PC-9 (cell line): ENCODE measurements at places on chromosomes 1 and 21. TPM values are rescaled to one million over a fixed set of nuclear protein-coding genes. Genes with fewer than 3 reads are reported as not detected.

CD244 gene
- not detected in 2 replicates for total RNA-seq

MCOLN3 gene
- total RNA-seq = 8.4 and 10.1 TPM in 2 replicates

DNA sequence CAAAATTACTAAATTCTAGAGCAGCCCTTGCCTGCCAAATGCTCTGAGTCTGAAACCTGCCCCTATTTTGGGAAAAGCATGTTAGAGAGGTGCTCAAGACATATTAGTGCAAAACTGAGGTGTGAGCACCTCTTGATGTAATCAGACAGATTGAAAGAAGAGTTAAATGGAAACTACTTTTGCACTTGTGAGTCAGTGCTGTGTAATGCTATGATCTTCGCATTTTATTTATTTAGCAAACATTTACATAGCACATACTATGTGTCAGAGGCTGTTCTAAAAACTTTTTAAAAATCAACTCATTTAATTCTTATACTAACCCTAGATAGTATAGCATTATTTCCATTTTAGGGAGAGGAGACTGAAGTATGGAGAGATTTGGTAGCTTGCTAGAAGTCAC is 138.1 kb downstream of the ELAVL4 start:
- H3K27ac ChIP-seq = no peak overlapping the region
- no peaks in the 10 kb centered on the region for H3K36me3 ChIP-seq

- no peaks in the 10 kb centered on the region for H3K27me3 ChIP-seq
- DNase-seq = no peak
- no peak overlapping the region for H3K27ac ChIP-seq
- H3K4me3 ChIP-seq = no peak overlapping the region
- H3K4me1 ChIP-seq = no peaks in the 10 kb centered on the region
Observed at GRCh38 chr1:180988253-180988752, 34.4 kb downstream of the STX6 start.

- DNase-seq = no peak
- no peaks in the 10 kb centered on the region for H3K4me1 ChIP-seq
- no peak overlapping the region for H3K27ac ChIP-seq
- H3K27me3 ChIP-seq = no peaks in the 10 kb centered on the region
- no peaks in the 10 kb centered on the region for H3K36me3 ChIP-seq
Observed at GRCh38 chr1:22892789-22893188, 79.9 kb downstream of the LACTBL1 start.

DNA sequence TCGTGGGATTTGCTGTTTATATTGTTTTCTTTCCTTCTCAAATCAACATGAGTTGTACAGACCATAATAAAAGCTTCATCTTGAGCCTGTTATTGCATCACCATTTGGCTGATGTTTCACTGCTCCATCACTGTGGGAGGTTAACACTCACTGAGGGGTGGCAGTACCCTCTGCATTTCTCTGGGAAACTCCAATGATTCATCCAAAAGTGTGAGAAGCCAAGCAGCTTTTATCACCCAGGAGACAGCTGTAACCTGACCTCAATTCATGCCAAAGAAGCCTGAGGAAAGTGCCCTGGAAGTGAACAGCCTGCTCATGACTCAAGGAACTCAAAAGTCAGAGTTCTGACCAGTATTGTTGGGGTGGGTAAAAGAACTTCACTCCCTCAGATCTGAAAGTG is 84.1 kb downstream of the GPR88 start:
- H3K27ac ChIP-seq = peak overlapping the region; percentile 96
- H3K27me3 ChIP-seq = no peaks in the 10 kb centered on the region
- no peak overlapping the region for H3K4me3 ChIP-seq

- no peaks in the 10 kb centered on the region for H3K36me3 ChIP-seq
- DNase-seq = no peak
- H3K27me3 ChIP-seq = no peaks in the 10 kb centered on the region
- H3K4me3 ChIP-seq = no peak overlapping the region
- no peaks in the 10 kb centered on the region for H3K4me1 ChIP-seq
Observed at GRCh38 chr1:64693406-64693805, 51.5 kb upstream of the RAVER2 start.

GRCh38 chr1:186950547-186950946 is 121.8 kb downstream of the PLA2G4A start:
- no peak overlapping the region for H3K27ac ChIP-seq
- no peak overlapping the region for H3K4me3 ChIP-seq
- 0 out of 2 replicates have a peak, but pooled peaks cover 7% of the 10 kb centered on the region for H3K4me1 ChIP-seq
- no peaks in the 10 kb centered on the region for H3K27me3 ChIP-seq
- H3K36me3 ChIP-seq = no peaks in the 10 kb centered on the region
- DNase-seq = peak; percentile 64

DNA sequence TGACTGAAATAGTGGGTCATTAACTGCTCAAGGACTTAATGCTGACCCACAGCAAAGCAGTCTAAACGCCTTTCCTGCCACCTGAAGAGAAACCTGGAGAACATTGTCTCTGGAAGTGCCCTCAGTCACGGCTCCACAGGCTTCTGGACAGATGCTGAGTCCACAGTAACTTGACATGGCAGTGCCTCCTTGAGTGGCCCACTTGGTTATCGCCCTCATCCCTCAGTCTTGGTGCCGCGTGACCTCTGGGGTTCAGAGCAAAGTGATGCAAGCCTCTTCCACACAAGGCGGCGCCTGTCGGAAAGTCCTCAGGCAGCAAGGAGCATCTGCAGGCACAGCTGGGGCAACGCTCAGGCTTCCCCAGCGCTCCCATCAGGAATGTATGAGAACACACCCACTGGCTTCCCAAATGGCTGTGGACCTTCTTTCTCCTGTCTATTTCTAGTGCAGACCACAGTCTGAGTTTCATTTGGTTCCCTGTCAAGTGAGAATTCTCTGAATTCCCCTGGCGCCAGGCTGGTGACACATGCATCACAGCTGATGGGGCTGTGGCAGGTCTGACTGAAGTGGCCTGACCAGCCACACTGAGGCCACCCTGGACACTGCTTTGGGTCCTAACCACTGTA is 13.0 kb upstream of the ANGPTL7 start:
- H3K27ac ChIP-seq = no peak overlapping the region
- no peak for DNase-seq
- H3K36me3 ChIP-seq = no peaks in the 10 kb centered on the region
- H3K4me3 ChIP-seq = no peak overlapping the region
- H3K27me3 ChIP-seq = no peaks in the 10 kb centered on the region

DNA sequence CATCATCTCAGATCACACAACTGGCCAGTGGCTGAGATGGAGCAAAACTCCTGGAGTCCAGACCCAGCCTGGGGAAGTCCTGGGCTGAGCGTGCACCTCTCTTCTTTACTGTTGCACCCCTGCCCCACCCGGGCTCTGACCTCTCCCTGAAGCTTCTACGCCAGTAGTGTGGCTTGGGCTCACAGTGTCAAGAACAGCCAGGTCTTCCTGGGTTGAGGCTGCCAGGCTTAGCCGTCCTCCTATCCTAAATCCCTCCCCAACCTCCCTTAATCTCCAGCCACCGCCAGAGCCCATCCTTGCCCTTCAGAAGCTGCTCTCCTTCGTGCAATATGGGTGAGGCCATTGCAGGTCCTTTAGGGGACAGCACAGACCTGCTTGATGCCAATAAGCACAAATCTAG is 399.2 kb upstream of the VAMP3 start:
- H3K36me3 ChIP-seq = no peaks in the 10 kb centered on the region
- H3K4me3 ChIP-seq = no peak overlapping the region
- no peak for DNase-seq
- peaks cover 56% of the 10 kb centered on the region for H3K27me3 ChIP-seq

ZFYVE9 gene
- total RNA-seq = 20.0 and 20.7 TPM in 2 replicates

DNA sequence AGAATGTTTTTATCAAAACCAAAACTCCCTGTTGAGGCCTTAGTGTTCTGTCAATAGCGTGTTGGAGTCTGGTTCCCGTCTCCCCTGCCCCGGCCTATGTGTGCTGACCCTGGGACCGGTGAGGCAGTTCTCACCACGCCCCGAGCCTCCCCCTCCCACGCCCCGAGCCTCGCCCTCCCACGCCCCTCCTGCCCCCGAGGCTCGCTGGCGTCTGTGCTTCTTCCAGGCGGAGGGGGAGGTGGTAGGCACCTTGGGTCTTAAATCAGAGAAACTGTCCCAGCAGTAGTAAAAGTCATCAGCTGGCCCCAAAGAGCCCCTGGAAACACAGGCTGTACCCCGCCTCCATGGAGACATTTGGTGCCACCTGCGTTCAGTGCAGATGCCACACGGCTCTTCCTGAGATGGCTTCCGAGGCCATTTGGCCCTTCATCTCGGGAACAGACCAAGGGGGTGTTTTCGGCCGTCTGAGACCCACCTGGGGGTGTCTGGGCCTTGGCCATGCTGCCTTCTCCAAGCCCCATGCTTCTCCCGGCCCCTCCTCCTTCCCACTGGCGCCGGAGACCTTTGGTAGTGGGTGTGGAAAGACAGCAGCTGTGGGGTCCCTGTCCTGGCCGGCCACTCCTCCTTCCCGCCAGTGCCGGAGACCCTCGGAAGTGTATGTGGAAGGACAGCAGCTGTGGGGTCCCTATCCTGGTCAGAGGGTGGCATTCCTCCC is 44.7 kb downstream of the SKI start:
- no peak for DNase-seq
- H3K27me3 ChIP-seq = no peaks in the 10 kb centered on the region

DNA sequence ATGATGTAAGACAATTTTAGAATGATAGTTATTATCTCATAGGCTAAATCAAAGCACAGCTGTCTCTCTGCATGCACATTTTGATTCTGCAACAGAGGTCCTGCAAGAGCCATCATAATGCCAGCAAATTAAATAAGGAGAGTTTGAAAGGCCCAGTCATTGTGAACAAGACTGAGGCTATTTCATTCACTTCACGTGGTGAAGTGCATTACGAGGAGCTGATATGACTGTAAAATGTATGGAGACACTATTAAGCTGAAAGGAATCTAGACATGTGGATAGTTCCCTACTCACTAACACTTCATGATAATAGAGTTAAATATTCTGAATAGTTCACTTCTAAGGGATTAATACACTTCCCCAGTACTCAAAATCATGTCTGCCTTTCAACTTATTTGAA is 299.0 kb downstream of the SMYD3 start:
- no peaks in the 10 kb centered on the region for H3K27me3 ChIP-seq
- no peak overlapping the region for H3K27ac ChIP-seq
- no peaks in the 10 kb centered on the region for H3K4me1 ChIP-seq
- H3K4me3 ChIP-seq = no peak overlapping the region

TP73 gene
- total RNA-seq = 6.2 and 6.9 TPM in 2 replicates

GRCh38 chr1:224831501-224831900 is 98.0 kb upstream of the DNAH14 start:
- H3K27me3 ChIP-seq = no peaks in the 10 kb centered on the region
- H3K27ac ChIP-seq = no peak overlapping the region
- peaks cover under 1% of the 10 kb centered on the region; the same call in 1 of the 2 replicates for H3K4me1 ChIP-seq

DEPDC1 gene
- total RNA-seq = 49.0 and 74.0 TPM in 2 replicates

- no peaks in the 10 kb centered on the region for H3K4me1 ChIP-seq
- no peak for DNase-seq
- H3K36me3 ChIP-seq = peaks cover 19% of the 10 kb centered on the region; the same call in 1 of the 2 replicates
- no peaks in the 10 kb centered on the region for H3K27me3 ChIP-seq
- no peak overlapping the region for H3K4me3 ChIP-seq
Observed at GRCh38 chr1:224276771-224277487, 53.0 kb downstream of the NVL start.

DNA sequence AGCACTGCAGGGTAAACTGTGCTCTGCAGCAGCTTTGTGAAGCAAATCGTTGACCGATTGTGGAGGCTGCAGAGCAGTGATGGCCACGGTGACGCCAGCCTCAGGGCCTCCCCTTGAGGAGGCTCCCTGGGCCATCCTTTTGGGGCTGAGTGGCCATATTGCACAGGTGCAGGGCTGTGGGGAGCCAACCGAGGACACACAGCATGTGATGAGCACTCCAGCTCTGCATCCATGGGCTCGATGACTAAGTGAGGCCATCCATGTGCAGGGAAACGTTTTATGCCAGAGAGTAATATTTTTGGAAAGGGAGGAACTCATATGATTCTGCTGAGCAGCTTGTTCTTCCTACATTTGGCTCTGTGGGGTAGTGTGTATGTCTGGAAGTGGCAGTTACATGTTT is 24.6 kb downstream of the KCNK1 start:
- H3K4me3 ChIP-seq = no peak overlapping the region
- H3K36me3 ChIP-seq = peaks cover 13% of the 10 kb centered on the region

NOC2L gene
- total RNA-seq = 86.4 and 100 TPM in 2 replicates

- no peaks in the 10 kb centered on the region for H3K4me1 ChIP-seq
- H3K27ac ChIP-seq = no peak overlapping the region
- no peaks in the 10 kb centered on the region for H3K27me3 ChIP-seq
- H3K36me3 ChIP-seq = no peaks in the 10 kb centered on the region
Observed at GRCh38 chr1:184283999-184284398, 102.8 kb upstream of the C1orf21 start.

DNA sequence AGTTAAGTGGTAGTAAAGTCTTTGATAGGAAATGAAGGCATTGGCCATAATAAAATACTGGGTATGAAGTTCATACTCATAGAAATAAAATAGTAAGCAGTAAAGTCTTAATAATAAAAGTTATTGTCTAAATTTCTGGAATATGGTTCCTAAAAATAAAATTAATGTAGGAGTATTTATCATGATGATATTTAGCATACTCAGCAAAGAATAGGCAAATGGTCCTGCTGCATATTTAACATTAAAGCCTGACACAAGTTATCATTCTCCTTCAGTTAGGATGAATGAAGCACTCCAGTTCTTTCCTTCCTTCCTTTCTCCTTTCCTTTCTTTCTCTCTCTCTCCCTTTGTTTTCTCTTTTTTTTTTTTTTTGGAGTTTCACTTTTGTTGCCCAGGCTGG is 25.3 kb downstream of the PDZK1IP1 start:
- no peaks in the 10 kb centered on the region for H3K27me3 ChIP-seq
- H3K4me1 ChIP-seq = no peaks in the 10 kb centered on the region
- H3K27ac ChIP-seq = no peak overlapping the region
- DNase-seq = no peak
- no peak overlapping the region for H3K4me3 ChIP-seq

GRCh38 chr1:32759521-32759981 is 57.0 kb upstream of the SYNC start:
- no peaks in the 10 kb centered on the region for H3K27me3 ChIP-seq
- peaks cover 89% of the 10 kb centered on the region for H3K4me1 ChIP-seq
- peak; percentile 89 for DNase-seq
- H3K36me3 ChIP-seq = no peaks in the 10 kb centered on the region; the same call in 1 of the 2 replicates

GRCh38 chr1:162823771-162824525 is 33.4 kb downstream of the HSD17B7 start:
- no peaks in the 10 kb centered on the region for H3K36me3 ChIP-seq
- no peak overlapping the region for H3K27ac ChIP-seq

S100A7A gene
- total RNA-seq = not detected in 2 replicates

HCRTR1 gene
- total RNA-seq = not detected in 2 replicates
